ENCODE measurements at places on chromosomes 13 and 19.

GRCh38 chr19:58218899-58219298 lies 9.8 kb upstream of the ZNF544 start:
- no peak for DNase-seq

DNA sequence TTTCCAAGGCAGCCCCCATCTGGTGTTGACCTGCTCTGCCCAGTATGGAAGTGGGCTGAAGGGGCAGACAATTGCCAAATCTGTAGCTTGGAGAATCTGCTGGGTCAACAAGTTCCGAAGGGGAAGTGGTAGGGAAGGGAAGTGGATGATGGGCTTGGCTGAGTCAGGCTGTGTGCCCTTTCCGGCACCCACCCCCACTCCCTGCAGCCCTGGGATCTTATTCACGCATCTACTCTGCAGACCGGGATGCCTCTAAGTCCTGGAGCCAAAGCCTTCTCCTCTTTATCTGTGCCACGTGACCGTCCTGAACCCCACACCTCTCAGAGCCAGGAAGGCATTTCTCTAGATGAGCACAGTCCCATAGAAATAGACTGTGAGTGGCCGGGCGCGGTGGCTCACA lies 7.5 kb upstream of the C5AR2 start:
- DNase-seq = no peak

DNA sequence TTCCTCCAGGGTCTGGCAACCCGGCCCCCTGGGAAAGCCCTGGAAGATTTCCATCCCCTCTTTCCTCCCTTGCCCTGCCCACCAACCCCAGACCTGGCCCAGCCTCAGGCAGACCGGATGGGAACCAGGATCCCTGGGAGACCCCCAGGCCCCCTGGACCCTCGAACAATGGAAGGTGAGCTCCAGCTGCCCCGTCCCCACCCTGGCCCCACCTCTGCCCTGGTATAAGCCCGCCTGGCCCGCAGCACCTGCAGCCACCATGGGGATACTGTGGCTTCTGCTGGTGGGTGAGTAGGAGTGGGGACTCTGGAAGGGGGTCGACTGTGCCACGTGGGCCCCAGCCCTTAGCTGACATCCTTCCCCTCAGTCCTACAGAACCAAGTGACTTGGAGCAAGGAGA lies 32.4 kb downstream of the HPN start:
- DNase-seq = peak; percentile 35

- DNase-seq = no peak
Measured at GRCh38 chr19:49818649-49819370, 721 bp downstream of the MED25 start.

DNA sequence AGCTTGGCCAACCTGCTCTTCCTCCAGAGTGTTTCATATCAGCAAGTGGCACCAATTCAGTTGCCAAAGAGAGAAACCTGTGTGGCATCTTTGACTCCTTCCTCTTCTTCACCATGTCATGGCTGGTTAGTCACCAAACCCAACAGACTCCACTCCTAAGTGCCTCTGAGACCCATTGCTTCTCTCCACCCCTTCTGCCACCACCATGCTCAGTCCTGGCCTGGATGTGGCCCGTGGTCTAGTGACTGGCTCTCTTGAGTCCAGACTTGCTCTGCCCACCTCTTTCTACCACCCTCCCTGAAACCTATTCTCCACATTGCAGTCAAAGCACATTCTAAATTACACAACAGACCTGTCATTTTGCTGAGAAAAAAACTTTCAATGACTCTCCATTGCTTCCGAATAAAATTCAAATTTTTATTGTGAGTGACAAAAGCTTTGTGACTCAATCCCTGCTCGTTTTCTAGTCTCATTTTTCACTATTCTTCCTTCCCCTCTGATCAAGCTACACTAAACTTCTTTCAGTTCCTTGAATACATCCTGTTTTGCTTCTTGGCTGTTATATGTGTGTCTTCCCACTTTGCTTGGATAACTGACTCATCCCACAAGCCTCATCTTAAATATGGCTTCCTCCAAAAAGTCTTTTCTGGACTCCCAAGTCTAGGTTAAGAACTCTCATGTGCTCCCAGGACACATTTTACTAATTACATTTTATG lies 12.0 kb upstream of the TNFSF11 start:
- DNase-seq = no peak

GRCh38 chr19:5943045-5943444 lies 29.0 kb downstream of the CAPS start:
- DNase-seq = no peak

DNA sequence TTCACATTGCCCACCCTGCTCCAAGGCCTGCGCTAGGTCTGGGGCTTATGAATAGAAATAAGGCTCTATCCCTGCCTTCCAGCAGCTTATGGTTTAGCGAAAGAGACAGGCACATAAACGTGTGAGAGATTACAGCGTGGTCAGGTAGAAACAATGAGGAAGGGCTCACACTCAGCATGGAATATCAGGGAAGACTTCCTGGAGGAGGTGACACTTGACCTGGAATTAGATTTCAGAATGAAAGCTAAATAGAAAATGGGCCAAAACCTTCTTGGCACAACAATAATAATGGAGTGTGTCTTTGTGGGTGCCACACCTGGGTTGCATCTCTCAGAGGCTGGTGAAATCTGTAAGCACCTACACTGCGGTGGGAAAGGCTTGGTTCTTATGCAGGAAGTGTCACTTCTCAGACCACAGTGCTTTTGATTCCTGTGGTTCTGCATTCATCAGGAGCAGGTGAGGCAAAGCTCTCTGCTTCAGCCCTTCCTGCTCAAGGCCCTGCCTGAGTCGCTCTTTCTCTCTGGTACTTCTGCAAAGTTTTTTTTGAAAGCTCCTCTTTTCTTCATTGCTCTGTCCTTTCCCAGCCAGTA lies 430.3 kb downstream of the ZNF536 start:
- DNase-seq = no peak

- DNase-seq = no peak
Measured at GRCh38 chr13:43648733-43649132, 138.0 kb downstream of the ENOX1 start.

DNA sequence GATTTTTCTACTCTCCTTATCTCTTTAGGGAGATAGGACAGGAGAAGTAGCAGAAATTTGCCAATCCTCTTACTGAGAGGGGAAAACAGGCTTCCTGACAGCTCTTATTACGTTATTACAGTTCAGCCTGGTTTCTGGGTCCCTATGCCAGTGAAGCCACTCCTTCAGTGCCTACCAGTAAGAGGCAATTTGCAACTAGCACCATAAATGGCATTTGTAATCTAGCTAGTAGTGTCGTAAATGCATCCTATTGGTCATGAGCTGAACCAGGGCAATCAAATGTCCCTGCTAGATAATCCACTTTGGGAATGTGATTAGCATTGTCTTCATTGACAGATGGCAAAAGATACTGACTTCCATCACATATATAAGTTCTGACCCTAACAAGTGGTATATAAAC lies 428.8 kb downstream of the DCT start:
- DNase-seq = no peak

GRCh38 chr19:12838886-12839756 lies 806 bp downstream of the MAST1 start:
- no peak for DNase-seq

DNA sequence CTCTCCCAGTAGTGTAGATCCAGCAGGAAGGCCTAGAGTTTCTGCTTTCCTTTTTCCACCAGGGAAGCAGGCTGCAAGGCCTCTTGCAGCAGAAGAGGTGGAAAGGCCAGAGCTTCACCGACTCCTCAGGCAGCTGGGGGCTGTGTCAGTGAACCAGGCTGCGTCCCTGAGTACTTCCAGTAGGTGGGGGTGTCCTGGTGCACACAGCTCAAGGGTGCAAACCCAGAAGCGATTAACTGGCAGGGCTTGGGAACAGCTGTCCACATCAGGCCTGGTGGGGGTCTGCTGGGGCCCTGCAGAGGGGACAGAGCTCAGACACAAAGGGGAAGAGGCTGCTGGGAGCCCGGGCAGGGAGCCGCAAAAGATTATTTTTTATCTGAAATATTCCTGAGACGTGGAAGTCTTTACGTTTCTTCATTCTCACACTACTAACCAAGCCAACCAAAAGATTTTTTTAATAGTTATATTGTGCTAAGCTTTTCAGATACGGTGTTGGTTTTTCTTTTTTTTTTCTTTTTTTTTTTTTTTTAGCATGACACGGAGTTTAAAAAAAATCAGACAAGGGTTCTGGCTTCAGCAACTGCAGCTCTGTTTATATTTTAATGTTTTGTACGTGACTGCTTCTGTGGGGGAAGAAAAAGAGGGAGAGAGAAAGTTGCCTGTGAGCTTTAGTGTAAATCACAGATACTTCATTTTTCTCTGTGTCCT lies 11.0 kb downstream of the TSHZ3 start:
- DNase-seq = no peak
